Cortex of kidney (tissue), 1 donor: ENCODE measurements at places on chromosomes 1 and 21.

- DNase-seq, result no peak
These were observed 357.5 kb downstream of the PTPRU start for GRCh38 chr1:29593601-29594382.

- no peak for DNase-seq
These were observed 171.5 kb upstream of the CAMK1G start for GRCh38 chr1:209412036-209412435.

- no peak for DNase-seq
These were observed 158.4 kb downstream of the TRABD2B start for GRCh38 chr1:47838562-47839432.

DNA sequence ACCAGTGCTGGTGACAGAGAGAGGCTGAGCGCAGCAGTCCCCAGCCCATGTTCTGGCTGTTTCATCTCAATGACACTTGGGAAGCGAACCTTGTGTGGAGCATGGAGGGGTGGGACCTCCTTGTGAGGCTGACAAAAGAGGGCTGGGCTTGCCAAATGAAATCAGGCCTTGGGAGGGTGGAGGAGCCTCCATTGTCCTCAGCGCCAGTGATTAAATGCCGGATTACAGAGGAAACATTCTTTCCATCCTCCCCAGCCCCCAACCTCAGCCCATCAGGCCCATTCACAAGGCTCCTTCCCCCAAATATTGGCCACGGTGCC lies 63.3 kb upstream of the PAXBP1 start:
- no peak for DNase-seq

- no peak for DNase-seq
These were observed 1.7 kb downstream of the CAMK1G start for GRCh38 chr1:209585197-209585596.

DNA sequence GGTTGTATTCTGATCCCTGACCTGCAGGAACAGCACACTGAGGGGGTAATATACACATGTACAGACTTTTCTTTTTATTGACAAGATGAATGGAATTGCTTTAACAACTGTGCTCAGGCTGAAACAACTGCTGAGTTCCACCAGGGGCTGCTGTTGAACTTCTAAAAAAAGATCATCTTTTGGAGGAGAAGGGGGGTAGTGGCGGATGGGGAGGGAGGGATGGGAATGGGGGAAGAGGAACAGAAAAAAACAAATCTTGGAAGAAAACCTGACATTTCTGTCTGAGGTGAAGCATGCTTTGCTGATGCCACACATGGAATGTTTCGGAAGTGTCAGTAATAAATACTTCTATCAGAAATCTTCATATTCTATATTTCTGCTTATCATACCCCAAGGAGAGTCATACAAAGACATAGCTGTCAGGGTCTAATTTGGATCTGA lies 75.0 kb downstream of the RWDD3 start:
- DNase-seq, result no peak

- DNase-seq, result no peak
These were observed 786 bp upstream of the CTSK start for GRCh38 chr1:150808846-150809245.

- DNase-seq, result no peak
These were observed 56.7 kb downstream of the RASAL2 start for GRCh38 chr1:178150610-178151009.

GRCh38 chr1:12456979-12457378 lies 161.0 kb downstream of the DHRS3 start:
- DNase-seq, result no peak

GRCh38 chr21:14985306-14985705 lies 79.5 kb downstream of the NRIP1 start:
- DNase-seq, result no peak

DNA sequence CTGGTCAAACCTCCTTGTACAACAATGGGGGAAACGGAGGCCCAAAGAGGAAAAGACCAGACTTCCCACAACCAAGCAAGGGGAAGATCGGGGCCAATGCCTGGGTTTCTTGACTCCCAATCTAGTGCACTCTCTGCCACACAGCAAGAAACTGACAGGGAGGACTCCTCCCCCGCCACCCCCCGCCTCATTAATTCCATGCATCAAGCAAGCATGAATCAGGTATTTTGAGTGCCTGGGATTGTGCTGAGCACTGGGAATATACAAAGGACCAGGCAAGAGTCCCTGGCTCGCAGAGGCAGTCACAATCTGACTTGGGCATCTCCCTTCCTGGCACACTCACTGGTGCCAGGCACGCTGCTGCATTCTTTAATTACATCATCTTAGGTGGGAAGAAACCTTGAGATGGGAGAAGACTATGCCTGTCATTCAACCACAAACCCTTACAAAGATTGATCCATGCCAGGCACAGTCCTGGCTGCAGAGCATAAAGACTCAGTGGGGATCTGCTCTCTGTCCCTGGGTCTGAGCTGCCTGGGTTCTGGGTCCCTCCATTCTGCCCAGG lies 4.4 kb upstream of the KCNC4 start:
- no peak for DNase-seq
